Thoracic aorta endothelial cell (primary cell): ENCODE measurements at places on chromosomes 13 and 19. TPM values are rescaled to one million over a fixed set of nuclear protein-coding genes. Genes with fewer than 3 reads are reported as not detected.

Gene CBLC
- not detected in 2 replicates for total RNA-seq

Gene GPR12
- not detected in 2 replicates for total RNA-seq

Gene PROZ
- not detected in 2 replicates for total RNA-seq

Gene C19orf18
- 0.13 TPM in 1 of 2 replicates, not detected in the other for total RNA-seq

Gene ZNF490
- total RNA-seq = 8.8 and 9.4 TPM in 2 replicates

Gene ZGLP1
- total RNA-seq = 0.27 and 0.79 TPM in 2 replicates

Gene F10
- 0.40 TPM in 1 of 2 replicates, not detected in the other for total RNA-seq

Gene CACNA1A
- 0.14 and 0.27 TPM in 2 replicates for total RNA-seq

Gene CD79A
- total RNA-seq = 0.13 TPM in 1 of 2 replicates, not detected in the other

Gene C2CD4C
- 0.13 and 0.29 TPM in 2 replicates for total RNA-seq

Gene LRRC63
- not detected in 2 replicates for total RNA-seq

Gene ZNF304
- 6.7 and 8.2 TPM in 2 replicates for total RNA-seq

Gene KLK1
- not detected in 2 replicates for total RNA-seq

Gene PLVAP
- total RNA-seq = 2.5 and 3.6 TPM in 2 replicates
